SIG-M5 (cell line): ENCODE measurements at places on chromosomes 7 and 10.

- no peak for DNase-seq
Measured at GRCh38 chr10:95330966-95331453, 40.2 kb upstream of the PDLIM1 start.

DNA sequence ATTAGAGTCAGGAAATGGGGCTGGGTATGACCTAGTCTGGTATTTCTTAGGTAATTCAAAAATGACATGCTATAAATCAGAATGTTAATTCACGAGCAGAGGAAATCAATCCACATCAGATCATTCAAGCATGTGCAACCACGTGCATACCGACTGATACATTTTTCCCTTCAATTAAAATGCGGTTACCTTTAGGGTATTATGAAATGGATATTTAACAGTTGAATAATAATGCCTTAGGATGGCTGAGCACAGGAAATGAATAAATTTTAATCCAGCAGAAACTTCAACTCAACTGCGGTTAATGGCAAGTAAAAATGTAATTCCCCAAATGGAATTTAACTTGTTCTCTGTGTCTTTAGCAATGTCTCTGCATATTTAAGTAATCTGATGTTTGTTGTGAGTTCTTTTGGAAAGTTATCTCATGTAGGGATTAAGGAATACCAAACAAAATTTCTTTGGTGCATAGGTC is 9.2 kb downstream of the CPA2 start:
- no peak for DNase-seq

- DNase-seq = no peak
Measured at GRCh38 chr7:83548250-83548649, 100.7 kb downstream of the SEMA3E start.

GRCh38 chr7:123480107-123480506 is 54.3 kb downstream of the IQUB start:
- no peak for DNase-seq

GRCh38 chr10:77072836-77073662 is 564.6 kb downstream of the KCNMA1 start:
- DNase-seq = no peak

GRCh38 chr10:63636812-63637211 is 115.6 kb downstream of the REEP3 start:
- no peak for DNase-seq

GRCh38 chr7:108234281-108234680 is 104.1 kb upstream of the LAMB4 start:
- DNase-seq = no peak

DNA sequence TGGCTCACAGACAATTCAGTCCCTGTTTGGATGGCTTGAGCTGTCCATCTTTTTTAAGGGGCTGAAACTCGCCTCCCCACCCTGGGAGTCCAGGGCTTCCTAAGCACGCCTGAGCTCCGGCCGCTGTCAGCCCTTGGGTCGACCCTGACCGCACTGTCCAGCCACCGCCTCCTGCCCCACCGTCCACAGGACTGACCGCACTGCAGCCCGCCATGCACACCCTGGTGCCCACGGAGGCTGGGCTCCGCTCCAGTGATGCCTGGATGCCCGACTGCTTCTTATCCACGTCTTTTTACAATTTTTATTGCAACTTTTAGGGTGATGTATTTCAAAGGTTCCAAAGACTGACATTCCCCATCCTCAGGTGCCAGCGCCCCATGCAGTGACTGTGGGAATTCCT is 39.4 kb upstream of the FOXL3 start:
- no peak for DNase-seq

DNA sequence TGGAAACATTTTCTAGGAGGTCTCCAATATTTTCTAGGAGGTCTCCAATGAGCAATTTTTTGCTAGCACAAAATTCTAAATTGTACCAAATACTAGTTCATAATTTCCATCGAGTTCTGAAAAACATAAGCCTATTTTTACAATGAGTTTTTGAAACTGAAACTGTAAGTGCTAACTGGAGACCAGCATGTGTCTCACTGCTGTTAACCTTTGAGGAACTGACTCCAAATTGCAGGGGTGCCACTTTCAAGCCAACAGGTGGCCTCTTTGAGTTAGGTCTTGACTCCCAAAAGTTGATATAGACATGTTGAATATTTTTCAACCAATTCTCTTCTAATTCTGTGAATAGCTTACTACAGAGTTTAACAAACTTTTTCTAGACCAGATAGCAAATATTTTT is 58.8 kb downstream of the CAV1 start:
- DNase-seq = no peak

DNA sequence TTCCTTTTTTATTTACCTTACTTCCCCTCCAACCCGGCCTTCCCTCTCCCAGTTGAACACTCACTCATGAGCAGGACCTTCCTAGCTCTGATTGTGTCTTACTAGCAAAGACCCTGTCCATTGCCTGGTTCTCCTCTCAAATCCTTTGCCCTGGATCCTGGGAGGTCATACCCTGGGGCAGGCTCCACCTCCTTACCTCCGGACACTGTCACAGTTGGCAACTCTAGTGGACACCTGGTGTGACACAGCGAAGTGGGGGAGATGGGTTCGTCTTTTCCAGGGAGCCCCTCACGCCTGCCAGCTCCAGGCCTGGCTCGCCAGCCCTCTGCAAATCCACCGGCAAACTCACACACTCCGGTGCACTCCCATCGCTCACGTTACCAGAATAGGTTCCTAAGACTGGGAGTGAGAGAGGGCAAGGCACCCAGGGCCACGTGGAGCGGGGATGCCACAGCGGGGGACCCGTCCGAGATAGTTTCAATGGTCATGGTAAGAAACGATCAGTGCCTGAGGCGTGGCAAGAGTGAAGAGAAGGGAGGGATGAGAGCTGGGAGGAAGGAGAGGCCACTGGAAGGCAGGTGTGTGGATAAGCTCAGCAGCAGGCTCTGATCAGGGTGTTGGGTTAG is 30.9 kb upstream of the TMEM72 start:
- DNase-seq = no peak

DNA sequence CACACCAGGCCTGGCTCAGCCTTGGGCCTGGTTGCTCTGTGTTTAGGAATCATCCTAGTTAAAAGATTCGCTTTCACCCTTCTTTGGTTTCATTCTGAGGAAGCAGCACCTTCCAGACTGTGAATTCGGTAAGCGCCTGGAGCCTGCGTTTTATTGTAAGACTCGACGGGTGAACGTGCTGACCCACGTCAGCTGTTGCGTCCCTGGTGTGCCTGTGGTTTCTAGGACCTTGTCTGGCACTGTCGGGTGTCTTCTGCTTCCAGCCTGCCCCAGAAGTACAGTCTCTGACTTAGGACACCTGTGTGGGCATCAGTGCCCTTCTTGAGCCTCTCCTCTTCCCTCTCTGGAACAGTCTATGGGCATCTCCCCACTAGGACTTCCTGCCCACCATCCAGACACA is 26.3 kb downstream of the MKI67 start:
- no peak for DNase-seq

DNA sequence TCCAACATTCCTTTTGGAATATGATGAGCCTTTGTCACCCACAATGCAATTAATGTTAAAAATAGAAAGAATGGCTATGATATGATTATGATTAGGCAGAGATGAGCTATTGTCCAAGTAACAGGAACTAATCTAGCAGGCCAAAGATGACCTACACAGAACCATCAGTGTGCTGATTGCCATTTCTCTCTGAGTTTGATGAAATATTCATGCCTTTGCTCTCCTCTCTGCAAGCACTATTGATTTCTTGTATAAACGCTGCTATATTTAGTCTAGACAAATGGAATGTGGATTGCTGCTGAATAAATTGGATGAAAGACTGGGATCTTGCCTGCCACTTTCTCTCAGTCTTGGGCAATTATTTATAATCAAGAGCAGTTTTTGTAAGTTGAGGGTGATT is 85.4 kb downstream of the HDAC9 start:
- DNase-seq = no peak

DNA sequence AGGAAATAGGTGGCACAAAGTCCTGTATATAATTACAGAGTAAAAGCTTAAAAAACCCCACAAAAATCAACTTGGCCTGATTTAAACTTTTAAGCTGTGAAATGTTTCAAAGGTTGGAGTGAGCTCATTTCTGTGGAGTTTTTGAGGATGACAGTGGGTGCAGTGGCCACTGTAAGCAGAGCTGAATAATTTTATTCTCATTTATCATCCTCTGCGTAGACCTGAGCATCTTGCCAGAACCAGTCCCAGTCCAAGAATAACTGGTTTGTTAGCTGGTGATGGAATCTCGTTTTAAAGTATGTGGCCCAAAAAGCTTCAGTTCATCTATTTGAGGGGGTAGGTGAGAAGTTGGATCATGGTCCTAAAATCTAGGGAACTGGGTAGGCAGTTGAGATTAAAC is 4.4 kb downstream of the BMPER start:
- DNase-seq = no peak

DNA sequence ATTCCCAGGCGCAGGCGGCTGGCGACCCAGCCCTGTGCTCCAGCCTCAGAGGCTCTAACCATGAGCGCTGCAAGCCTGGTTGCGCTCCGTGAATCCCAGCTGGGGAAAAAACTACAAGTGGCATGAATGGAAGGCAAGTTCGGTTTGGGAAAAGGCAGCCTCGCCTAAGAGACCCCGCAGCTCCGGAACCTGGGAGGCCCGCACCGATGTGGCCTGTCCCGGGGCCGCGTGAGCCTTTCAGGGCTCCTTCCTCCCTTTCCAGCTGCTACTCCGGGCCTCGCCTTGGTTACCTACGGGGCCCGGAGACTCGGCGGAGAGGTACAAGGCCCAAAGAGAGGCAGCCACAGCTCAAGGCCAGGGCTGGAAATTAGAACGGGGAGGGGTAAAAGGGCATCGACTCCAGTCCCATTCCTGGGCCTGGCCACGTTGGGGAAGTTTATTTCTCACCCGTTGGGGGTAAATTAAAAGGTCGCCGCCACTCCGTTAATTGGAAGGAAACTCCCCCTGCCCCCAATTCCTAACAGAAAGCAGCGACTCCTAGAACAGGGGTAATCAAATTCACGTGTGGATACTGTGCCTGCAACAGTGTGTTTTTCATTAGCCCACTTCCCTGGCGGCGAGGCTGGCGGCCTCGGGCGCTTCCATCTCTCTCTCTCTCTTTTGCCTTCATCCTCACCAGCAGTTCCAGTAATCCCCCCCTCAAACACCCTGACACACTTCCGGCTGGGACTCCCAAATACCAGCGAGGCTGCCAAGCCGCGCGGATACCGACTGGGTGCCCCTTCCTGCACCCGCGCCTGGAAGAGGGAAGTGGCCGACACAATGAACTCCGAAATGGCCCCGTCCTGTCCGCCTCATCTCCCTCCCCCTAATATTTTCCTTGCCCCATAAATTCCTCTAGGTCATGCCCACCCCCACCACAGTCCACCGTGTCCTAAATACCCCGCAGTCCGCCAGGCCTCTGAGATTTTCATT is 1.5 kb upstream of the HOXA9 start:
- no peak for DNase-seq

GRCh38 chr7:154912871-154913637 is 89.9 kb downstream of the PAXIP1 start:
- DNase-seq = no peak

- DNase-seq = no peak
Measured at GRCh38 chr7:12623885-12624498, 53.5 kb downstream of the SCIN start.

GRCh38 chr7:27160546-27161213 is 4.2 kb upstream of the HOXA7 start:
- DNase-seq = no peak

DNA sequence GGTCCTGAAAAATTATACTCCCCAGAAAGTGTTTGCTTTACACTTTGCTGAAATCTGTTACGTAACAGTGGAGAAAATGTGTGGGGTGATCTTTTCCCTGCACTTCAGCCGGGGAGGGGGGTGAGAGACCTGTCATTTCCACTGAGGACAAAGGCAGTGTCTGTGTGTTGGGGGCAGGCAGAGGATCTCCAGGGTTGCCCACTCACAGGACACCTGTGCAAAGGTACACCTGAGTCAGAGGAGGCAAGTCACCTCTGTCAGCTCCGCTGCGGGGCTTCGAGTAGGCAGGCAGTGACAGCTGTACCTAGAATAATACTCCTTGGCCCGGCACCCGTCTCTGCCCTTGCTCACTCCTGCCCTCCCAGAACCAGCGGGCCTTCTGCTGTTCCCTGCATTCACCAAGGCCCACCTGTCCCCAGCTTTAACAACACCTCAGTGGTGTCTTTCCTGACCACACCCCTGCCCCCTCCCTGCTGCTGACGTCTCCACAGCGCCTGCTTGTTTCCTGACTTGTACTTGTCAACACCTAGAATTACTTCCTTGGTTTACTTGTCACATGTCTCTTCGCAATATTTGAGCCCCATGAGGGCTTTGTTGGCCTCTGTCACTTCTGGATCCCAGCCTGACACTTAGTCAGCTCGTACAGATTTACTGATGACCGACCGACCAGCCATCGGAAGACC is 159.2 kb downstream of the NEURL1 start:
- no peak for DNase-seq

GRCh38 chr7:137080516-137081203 is 212.2 kb downstream of the CHRM2 start:
- no peak for DNase-seq

GRCh38 chr10:118518095-118518494 is 77.4 kb downstream of the PRLHR start:
- no peak for DNase-seq

- DNase-seq = no peak
Measured at GRCh38 chr7:73967832-73968290, 60.1 kb upstream of the ELN start.

GRCh38 chr7:43878867-43879266 is 9.6 kb upstream of the MRPS24 start:
- no peak for DNase-seq

- no peak for DNase-seq
Measured at GRCh38 chr10:132229834-132230556, 43.2 kb downstream of the DPYSL4 start.

DNA sequence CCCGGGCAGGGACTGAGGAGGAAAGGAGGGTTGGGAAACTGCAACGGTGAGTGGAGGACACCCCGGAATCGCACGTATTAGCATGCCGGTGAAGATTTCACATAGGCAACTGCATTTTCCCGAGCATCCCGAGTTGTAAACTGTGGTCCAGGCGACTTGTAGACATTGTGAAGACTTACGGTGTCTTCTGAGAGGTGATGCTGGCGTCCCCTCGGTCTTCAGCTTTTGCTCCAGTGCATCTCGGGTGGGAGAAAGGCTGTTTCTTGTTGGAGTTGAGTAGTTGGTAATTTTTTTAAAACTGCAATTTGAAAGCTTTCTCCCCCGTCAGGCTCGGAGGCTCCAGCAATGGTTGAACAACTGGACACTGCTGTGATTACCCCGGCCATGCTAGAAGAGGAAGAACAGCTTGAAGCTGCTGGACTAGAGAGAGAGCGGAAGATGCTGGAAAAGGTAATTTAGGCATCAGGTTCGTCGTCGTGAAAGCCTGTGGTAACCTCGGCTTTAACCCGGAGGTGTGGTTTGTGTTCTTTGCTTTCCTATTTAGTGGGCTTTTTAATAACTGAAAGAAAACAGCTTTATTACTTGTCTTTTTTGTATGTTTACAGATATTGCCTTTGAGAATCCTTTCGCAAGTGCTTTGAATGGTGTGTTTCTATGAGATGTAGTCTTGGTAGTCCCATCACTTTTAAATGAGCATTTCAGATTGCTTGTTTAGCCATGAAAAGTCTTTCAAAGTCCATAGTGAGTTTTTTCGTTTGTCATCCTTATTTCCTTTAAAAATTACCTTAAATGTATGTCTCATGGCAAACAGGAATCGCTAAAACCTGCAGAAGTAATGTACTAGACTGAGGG is 687 bp downstream of the HELLS start:
- no peak for DNase-seq

GRCh38 chr7:90473814-90474213 is 4.4 kb downstream of the PTTG1IP2 start:
- DNase-seq = no peak
